ENCODE measurements at places on chromosomes 1 and 21. TPM values are rescaled to one million over a fixed set of nuclear protein-coding genes. Genes with fewer than 3 reads are reported as not detected.

ADORA1 gene
- total RNA-seq: 4.0 TPM

AADACL3 gene
- not detected for total RNA-seq

SEMA4A gene
- 1.5 TPM for total RNA-seq

CRP gene
- total RNA-seq: not detected

FALEC gene
- total RNA-seq: 0.36 TPM

ETV3 gene
- total RNA-seq: 14.8 TPM

TCP10L gene
- 0.72 TPM for total RNA-seq

GABRD gene
- not detected for total RNA-seq

All from osteoblast (primary cell).